Pons (tissue), 1 donor: ENCODE measurements at places on chromosomes 12 and 14.

DNA sequence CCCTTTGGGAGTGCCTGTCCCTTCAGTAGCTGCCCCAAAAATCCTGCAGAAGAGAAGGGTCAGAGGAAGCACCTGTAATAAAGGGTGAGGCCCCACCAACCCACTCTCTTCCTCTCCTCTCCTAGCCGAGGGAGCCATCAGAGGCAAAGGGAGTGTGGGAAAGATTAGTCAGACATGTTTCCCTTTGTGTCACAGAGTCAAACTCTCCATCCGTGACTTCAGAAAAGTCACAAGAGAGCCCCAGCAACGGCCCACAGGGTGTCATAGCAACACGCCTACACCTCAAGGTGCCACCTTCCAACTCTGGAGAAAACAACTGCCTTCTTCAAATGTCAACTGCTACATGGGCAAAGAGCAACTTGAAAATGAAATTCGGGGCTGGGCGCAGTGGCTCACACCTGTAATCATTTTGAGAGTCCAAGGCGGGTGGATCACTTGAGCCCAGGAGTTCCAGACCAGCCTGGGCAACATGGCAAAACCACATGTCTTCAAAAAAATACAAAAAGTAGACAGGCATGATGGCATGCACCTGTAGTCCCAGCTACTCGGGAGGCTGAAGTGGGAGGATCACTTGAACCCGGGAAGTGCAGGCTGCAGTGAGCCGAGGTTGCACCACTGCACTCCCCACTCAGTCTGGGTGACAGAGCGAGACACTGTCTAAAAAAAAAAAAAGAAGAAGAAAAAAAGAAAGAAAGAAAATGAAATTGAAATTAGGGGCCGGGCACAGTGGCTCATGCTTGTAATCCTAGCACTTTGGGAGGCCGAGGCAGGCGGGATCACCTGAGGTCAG, 17.7 kb upstream of the CD27 start:
- no peak for DNase-seq

DNA sequence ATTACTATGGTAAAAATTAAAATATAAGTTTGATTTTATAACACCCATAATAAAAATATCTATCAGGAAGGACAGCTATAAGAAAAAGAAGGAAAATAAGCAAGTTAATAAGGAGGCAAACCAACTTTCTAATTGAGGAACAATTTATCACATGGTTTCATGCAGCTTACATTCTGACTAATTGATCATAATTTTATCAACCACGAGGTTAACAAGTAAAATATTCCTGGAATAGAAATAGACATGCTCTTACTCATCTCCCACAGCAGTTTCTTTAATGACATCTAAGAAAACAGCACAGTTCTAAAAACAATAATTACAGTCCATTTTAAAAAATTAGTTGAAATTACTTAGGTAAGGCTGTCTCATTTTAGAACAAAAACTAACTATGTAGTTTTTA, 130.8 kb upstream of the KRR1 start:
- DNase-seq, result no peak

- DNase-seq, result peak; percentile 70
Observed at GRCh38 chr12:92462049-92462448, 240.7 kb upstream of the PLEKHG7 start.

- no peak for DNase-seq
Observed at GRCh38 chr14:70934084-70934483, 26.8 kb downstream of the PCNX1 start.

DNA sequence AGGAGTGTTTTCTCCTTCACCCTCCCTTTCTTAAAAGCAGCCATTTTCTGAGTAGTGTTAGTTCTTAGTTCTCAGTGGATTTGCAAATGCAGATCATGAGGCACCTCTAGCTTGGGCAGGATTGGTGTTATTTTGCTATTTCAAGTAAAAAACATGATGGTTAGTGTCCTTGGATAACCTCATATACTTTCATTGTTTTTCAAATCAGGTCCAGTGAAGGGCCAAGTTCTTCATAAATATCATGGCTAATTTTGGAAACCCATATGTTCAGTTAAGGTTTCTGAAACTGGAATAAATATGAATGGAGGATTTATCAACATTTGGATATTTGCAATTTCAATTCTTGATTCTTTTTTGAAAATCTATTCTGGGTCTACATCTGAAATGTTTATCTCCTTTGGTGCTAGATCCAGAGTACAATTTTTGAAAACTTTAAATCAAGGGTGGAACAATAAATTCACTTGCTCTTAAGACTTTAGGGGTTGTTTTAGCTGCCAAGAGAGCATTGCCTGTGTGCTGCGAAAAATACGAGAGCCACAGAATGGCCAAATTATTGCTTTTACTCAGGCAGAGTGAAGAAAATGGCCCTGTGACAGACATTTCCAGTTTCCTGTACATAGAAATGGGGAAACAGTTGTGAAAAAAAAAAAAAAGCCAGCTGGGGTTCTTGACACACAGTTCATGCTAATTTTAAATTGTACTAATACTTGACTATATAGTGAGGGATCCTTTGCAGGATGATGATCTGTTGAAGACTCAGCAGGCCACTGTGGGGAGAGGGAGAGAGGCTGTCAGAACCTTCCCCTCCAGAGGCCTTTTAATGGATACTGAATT, 104.6 kb downstream of the BICD1 start:
- peak; percentile 8 for DNase-seq

GRCh38 chr12:7264538-7264937, 39.3 kb upstream of the ACSM4 start:
- DNase-seq, result no peak

- DNase-seq, result no peak
Observed at GRCh38 chr12:117875744-117876435, 92.9 kb downstream of the KSR2 start.

- DNase-seq, result peak; percentile 92
Observed at GRCh38 chr12:110203546-110203945, 77.5 kb upstream of the ATP2A2 start.

- DNase-seq, result peak; percentile 30
Observed at GRCh38 chr14:30375296-30375892, 183.6 kb upstream of the G2E3 start.

DNA sequence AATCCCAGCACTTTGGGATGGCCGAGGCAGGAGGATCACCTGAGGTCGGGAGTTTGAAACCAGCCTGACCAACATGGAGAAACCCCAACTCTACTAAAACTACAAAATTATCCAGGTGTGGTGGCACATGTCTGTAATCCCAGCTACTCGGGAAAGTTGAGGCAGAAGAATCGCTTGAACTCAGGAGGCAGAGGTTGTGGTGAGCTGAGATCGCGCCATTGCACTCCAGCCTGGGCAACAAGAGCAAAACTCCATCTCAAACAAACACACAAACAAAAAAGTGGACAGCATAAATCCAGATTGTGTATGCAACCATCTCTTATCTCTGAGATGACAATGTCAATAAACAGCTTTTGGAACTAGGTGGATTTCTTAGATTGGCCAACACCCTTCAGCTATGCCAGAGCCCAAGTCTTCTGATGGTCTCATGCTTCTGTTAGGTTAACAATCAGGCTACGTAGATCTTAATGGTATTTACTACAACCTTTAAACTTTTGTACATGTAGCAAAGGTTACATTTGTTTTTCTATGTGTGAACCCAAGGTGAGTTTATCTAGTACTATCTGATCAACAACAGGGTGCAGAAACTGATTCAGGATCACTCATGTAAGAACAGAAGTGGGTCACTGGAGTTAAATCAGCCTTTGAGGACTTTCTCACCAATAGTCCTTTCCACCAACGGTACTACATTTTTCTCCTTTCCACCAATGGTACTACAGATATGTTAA, 73.7 kb downstream of the DUSP16 start:
- DNase-seq, result no peak

- peak; percentile 52 for DNase-seq
Observed at GRCh38 chr12:31589904-31590641, 863 bp downstream of the DENND5B start.

- no peak for DNase-seq
Observed at GRCh38 chr12:131468206-131468605, 242.7 kb upstream of the SFSWAP start.

DNA sequence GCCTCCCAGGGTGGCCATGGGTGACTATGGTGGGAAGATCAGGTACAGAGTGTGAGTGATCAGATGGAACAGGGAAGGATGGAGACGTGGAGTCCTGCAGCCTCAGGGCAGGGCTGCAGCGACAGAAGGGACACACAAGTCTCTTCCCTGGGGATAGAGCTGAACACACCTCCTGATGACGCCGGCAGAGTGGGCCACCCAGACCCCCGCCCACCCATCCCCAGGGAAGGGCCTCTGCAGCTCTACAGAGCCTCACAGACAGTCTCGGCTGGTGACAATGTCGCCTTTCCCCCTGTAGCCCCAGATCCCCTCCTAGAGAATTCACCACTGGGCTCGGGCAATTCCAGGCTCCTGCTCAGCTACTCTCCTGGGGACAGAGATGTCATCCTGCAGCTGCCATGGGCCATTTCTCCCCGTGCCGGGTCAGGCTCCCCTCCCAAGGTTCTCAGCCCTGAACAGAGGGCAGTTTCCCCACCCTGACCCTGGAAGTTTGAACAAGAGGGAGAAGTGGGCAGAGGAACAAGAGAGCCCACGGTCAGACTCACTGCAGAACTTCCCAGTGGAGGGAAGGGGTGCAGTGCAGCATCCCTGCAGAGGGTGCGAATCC, 115.7 kb downstream of the NCOR2 start:
- no peak for DNase-seq

GRCh38 chr14:68552075-68552474, 240.8 kb downstream of the ZFP36L1 start:
- no peak for DNase-seq

- peak; percentile 42 for DNase-seq
Observed at GRCh38 chr12:41120211-41120610, 67.9 kb upstream of the PDZRN4 start.

- no peak for DNase-seq
Observed at GRCh38 chr12:1369460-1369859, 224.9 kb downstream of the FBXL14 start.

DNA sequence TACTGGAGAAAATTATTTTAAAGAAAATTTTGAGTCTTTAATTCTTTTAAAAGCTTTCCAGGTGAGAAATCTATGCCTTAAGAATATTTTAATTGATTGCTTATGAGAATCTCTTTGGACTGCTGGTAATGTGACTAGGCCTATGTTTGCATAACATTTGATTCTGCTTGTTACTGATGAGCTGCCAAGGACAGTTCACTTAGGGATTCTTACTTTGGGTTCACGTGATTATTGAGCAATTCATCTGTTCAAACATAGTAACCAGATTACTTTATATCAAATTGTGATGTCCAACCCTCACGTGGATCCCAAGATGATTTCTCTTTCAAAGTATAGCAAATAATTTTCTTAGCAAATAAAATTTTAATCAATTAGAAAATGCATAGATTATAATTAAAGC, 27.4 kb upstream of the ABCD2 start:
- no peak for DNase-seq

DNA sequence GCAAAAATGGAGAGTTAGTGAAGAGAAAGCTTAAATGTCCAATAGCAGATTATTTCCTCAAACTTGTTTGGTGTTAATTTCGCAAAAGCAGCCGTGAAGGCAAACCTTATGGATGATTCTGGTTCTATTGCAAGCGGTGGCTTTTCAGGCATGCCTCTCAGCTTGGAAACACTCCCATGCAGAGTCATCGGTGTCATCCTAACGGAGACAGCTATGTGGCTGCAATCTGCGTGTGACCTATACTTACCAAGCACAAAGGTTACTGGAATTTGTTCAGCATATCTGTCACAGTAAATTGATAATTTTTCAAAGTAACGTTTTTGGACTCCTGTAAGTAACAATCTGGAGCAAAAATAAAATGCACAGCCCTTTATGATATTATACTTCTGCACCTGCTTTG, 5.0 kb downstream of the BEST3 start:
- no peak for DNase-seq

GRCh38 chr12:91361864-91362263, 179.2 kb upstream of the DCN start:
- DNase-seq, result peak; percentile 79

GRCh38 chr12:117412465-117413188, 51.2 kb upstream of the NOS1 start:
- no peak for DNase-seq

- no peak for DNase-seq
Observed at GRCh38 chr12:106774808-106775524, 484 bp downstream of the RIC8B start.

GRCh38 chr14:89848165-89848564, 106.4 kb downstream of the EFCAB11 start:
- peak; percentile 6 for DNase-seq

- DNase-seq, result no peak
Observed at GRCh38 chr14:101790232-101790631, 28.7 kb downstream of the PPP2R5C start.

GRCh38 chr14:73452341-73453186, 5.8 kb downstream of the NUMB start:
- peak; percentile 26 for DNase-seq

GRCh38 chr14:103719751-103720150, 4.1 kb downstream of the ZFYVE21 start:
- DNase-seq, result no peak

GRCh38 chr14:91996948-91997371, 42.9 kb downstream of the TRIP11 start:
- DNase-seq, result peak; percentile 73

GRCh38 chr14:52692248-52692962, 3.0 kb downstream of the ERO1A start:
- DNase-seq, result no peak

DNA sequence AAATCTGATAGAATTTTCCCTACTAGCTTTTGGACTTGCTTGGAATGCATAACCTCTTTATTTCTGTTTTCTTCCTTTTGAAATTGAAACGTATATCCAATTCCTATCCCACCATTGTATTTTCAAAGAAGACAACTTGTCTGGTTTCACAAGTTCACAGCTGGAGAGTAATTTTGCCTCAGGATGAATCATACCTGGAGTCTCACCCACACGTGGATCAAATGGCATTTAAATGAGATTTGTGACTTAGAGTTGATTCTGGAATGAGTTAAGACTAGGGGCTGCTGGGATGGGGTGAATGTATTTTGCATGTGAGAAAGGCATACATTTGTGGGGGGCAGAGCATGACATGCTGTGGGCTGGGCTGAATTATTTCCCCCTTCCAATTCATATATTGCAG, 516.5 kb upstream of the MGAT4C start:
- no peak for DNase-seq
